ENCODE measurements at places on chromosomes 5 and 9. TPM values are rescaled to one million over a fixed set of nuclear protein-coding genes. Genes with fewer than 3 reads are reported as not detected.

DNA sequence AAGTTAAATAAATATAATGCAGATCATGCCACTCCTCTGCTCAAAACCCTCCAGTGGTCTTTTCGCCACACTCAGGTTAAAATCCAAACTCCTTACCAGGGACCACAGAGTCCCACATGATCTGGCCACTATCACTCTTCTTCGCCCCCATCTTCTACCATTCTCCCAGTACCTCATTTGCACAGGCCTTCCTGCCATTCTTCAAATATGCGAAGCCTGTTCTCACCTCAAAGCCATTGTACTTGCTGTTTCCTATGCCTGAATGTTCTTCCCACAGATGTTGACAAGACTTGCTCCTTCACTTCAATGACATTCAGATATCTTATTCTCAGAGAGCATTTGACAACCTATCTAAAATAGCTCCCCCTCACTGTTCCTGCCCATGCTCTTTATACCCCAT, 10.9 kb downstream of the TEX10 start:
- DNase-seq = no peak

DNA sequence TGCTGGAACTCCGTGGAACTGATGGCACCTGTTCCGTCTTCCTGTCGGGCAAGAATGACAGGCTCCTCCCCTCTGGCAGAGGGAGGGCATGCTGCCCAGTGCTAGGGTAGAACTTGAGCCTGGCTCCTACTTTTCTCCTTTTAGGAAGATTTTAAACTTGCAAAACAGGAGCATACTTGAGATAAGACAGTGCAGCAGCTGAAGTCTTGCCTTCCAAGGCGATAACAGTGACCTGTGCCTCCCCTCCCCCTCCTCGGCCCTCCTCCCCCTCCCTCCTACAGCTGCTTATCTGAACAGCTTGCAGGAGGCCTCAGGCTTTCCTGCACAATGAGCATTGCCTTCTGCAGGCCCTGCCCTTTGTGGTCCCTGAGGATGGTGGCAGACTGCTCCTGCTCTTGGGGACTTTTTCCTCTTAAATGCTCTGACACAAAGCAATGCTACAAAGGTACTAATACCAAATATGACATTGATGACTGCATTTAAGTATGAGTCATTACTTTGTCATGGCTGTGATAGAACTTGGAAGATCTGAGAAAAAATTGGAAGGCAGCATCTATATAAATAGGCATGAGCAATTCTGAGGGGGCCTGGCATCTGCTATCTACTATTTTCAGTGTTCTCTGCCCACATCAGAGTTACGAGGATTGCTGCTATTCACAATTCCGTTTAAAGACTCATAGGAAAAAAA, 2.0 kb downstream of the GADD45G start:
- no peak for DNase-seq

- DNase-seq = no peak
Observed at GRCh38 chr5:174086751-174087150, 41.2 kb downstream of the NSG2 start.

- no peak for DNase-seq
Observed at GRCh38 chr5:79774171-79774854, 84.7 kb downstream of the CMYA5 start.

DNA sequence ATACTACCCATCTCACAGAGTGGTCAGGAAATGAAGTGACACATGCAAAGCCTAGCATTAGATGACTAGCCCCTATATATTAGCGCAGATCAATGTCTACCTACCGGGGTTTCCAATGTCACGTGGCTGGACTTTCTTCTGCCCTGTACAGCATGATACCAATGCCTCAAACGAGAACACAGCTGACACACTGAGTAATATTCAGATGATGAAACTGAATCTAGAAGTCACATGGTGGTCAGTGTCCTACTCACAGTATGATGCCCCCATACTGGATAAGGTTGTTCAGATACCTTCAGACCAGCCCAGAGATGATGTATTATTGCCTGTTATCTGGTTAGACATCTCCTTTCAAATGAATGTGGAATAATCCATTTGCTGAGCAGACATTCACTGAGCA, 71.1 kb upstream of the FRRS1L start:
- no peak for DNase-seq

- DNase-seq = no peak
Observed at GRCh38 chr9:133897675-133898074, 94.4 kb downstream of the VAV2 start.

GRCh38 chr5:59360130-59360555, 533.4 kb downstream of the PDE4D start:
- DNase-seq = no peak

DNA sequence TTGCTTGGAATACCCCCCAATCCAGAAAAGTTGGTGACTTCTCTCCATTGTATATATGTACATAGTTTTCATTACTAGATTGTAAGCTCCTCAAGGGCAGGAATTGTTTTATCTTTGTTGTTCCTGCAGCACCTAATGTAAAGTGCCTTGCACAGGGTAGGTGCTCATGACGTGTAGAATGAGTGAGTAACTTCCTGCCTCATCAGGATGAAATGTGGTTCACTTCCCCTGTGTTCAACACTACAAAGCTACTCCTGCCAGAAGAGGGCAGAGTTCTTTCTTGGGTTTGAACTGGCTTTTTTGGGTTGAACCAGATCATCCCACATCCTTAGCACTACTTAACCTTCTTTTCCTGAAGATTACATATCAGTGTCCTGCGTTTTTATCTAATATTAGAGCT, 23.9 kb downstream of the GTF3C4 start:
- DNase-seq = no peak

CD180 gene
- 0.98 TPM for polyA plus RNA-seq

- DNase-seq = no peak
Observed at GRCh38 chr9:135320331-135320730, 159.3 kb upstream of the PPP1R26 start.

GRCh38 chr5:113293068-113293974, 141.5 kb downstream of the TSSK1B start:
- peak; percentile 37 for DNase-seq

PNPLA7 gene
- 3.1 TPM for polyA plus RNA-seq

ANXA1 gene
- polyA plus RNA-seq = 138 TPM

FOXD4L4 gene
- polyA plus RNA-seq = 0.24 TPM

LRRC19 gene
- polyA plus RNA-seq = 0.17 TPM

DNA sequence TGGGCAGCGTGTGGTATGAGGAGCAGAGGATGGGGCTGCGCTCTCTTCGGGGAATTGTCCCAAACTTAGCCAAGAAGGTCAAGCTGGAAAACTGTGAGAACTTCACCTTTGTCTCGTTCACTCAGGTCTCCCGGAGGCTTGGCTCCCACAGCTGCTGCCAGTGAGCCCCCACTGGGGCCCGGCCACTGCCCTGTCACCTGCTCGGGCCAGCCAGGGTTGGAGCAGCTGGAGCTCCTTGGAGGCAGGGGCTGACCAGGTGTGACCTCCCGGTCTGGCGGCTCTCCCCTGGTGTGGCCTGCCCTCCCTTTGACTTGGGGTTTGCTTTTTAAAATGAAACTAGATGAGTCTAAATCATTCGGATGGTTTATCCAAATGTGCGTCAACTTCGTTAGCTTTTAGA, 58.0 kb downstream of the INIP start:
- no peak for DNase-seq

DNA sequence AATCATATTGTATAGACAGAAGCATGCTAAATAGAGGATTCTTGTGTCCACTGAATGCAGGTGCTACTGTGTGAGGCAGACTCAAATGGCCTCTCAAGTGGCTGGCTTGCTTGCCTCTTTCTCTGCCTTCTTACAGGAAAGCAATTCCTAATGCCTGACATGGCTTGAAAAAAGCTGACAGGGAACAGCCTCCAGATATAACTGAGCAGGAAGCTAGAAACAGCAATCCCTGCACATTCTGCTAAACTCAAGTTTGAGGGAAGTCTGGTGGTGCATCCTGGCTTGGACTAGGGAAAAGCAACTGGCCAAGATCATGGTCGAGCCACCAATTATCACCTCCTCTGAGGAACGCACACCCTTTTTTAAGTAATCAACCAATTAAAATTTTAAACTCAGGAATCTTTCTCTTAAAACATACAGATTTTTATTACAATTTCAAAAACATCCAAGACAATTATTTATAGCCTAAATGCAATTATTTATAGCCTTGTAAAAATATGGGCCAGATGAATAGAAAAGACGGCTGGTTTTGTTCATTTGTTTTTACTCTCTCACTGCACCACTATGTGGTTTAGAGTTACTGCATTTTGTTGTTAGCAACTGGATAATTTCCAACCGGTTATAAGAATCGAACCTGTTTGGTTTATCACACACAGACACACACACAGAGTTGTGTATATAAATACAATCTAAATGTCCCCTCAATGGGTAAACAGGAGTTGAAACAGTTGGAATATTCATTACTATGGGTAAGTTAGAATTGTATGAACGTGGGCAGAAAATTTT, 290.9 kb upstream of the ANKRD55 start:
- DNase-seq = no peak

ARHGEF39 gene
- polyA plus RNA-seq = 3.7 TPM

CATSPER3 gene
- 0.33 TPM for polyA plus RNA-seq

DNA sequence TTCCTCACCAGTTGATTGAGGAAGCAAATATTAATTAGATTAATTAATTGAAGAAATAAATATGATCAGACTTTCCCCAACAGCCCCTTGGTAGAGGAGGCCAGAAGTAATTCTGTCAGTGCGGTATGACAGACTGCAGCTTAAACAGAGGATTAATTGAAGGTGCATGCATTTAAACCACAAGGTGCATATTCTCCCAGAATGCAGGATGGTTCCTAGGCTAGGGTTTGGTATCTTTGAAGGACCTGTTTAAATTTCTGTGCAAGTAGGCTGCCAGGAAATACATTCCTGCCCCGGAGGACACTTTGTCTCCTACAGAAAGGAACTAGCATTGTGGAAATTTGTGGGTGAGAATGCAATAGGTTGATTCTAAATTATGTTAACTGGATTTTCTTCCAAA, 50.5 kb upstream of the PALM2AKAP2 start:
- DNase-seq = no peak

PCDH1 gene
- 15.4 TPM for polyA plus RNA-seq

DNA sequence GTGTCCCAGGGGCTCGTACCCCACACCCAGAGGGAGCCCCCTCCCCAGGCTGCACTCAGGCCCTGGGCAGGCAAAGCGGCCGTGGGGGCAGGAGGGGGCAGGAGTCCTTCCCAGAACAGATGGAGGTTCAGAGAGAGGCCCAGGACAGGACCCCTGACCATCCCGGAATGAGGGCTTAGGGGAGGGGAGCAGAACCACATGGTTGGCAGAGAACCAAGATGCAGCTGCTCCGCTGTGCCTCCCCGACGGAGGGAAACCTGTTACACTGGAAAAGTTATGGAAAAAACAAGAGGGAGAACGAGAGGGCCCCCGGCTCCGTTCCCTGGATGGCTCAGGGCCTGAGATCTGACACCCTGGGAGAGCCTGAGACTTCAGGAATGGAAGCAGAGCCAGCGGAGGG, 22.7 kb downstream of the SLC12A7 start:
- peak; percentile 53 for DNase-seq

DNA sequence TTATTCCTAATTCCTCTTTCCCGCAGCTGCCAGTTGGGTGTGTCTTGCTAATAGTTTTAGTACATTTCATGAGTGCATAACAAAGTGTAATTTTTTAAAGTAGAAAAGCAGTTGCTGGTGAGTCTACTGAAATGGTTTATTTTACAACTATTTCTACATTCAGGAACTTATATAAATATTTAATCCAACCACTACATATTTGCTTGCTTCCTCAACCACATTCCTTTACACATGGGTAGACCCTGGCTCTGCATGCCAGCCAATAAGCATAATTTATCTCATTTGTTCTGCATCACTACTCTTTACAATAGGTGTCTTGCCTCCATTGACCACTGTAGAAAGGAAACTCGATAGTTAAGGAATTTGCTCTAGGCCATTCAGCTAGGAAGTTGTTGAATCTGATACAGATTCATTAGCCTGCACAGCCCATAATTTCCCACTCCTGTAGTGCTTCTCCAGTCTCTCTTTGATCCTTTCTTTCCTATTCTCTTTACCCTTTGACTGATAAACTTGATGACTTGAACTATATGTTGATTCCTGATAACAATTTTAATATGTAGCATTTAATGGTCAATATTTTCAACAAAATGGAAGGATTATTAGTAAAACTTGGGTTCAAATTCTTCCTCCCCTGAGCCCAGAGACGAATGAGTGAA, 342.5 kb upstream of the ACTBL2 start:
- DNase-seq = no peak

DNA sequence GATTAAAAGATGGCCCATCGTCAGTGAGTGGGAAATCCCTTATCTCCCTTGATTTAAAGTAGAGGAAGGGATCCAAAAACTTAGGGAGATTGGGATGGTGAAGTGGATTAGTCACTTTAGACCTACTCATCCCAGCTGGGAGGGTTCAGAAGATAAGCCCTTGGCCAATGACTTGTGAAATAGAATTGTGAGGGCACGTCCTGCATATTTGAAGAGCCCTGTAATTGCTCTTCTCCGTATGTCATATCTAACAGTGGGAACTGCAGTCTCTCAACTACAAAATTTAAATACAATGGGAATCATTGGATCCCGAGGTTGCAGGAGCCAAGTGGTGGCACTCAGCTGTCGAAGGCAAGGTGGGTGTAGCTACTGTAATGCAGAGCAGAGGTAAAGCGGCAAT, 65.4 kb upstream of the C9orf72 start:
- no peak for DNase-seq

GRCh38 chr5:53161876-53162275, 52.3 kb upstream of the MOCS2 start:
- no peak for DNase-seq

- DNase-seq = no peak
Observed at GRCh38 chr5:80655231-80655774, 520 bp upstream of the DHFR start.

RNF224 gene
- polyA plus RNA-seq = 1.7 TPM

SV2C gene
- polyA plus RNA-seq = 0.03 TPM

DNA sequence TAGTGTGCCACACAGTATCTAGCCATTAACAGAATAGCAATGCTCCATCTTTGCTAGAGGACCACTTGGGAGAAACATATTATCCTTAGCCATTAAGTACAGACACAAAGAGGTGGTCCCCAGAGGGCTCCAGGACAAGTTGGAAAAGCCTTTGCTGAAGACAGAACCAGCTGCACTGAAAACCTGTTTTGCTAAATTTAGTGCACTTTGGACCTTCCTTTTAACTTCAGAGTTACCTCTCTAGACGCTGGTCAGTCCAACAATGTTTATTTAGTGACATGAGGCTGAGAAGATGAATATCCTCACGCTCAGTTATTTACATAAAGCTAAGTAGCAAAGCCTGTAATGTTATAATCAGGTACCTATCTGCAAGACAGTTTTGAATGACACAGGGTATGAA, 265.0 kb upstream of the ZNF608 start:
- no peak for DNase-seq

- DNase-seq = no peak
Observed at GRCh38 chr9:113570749-113571711, 107.5 kb downstream of the RGS3 start.

FCHSD1 gene
- polyA plus RNA-seq = 7.5 TPM

Data from muscle of back (tissue), 13 donors.